ENCODE measurements at places on chromosomes 6 and 20.

- DNase-seq, result no peak
Observed at GRCh38 chr6:90459225-90459758, 127.6 kb downstream of the MAP3K7 start.

GRCh38 chr20:60691966-60692615 lies 560.0 kb upstream of the CDH4 start:
- no peak for DNase-seq

- DNase-seq, result no peak
Observed at GRCh38 chr6:166779381-166779780, 152.3 kb upstream of the RPS6KA2 start.

DNA sequence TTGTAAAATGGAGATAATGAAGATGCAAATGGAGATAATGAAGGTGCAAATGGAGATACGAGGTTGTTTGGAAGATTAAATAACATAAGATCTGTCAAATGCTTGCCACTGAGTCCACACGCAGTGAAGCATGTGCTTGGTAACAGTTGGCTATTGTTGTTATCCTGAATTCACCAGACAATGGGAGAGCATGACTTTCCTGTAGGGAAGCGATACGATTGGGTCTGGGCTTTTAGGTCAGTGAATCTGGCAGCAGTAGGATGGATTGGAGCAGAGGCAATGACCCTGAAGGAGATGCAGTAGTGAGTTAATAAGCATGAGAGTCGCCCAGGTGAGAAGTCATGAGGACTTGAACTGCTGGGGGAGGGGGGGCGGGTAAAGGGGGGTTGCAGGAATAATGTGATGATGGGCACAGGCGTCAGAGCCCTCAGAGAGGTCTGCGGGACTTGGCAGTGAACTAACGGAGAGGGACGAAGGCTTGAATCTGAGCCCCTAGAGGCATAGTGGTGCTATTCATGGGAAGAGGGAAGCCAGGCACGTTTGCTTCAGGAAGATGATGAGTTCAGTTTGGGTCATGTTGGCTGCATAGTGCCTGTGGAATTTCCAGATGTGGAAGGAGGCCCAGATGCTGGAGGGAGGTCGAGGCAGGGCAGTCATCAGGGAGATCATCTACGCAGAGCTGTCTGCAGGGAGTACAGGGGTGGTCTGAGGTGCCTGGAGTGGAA lies 55.4 kb downstream of the ZDHHC14 start:
- DNase-seq, result no peak

- no peak for DNase-seq
Observed at GRCh38 chr6:170269151-170269845, 21.6 kb downstream of the DLL1 start.

DNA sequence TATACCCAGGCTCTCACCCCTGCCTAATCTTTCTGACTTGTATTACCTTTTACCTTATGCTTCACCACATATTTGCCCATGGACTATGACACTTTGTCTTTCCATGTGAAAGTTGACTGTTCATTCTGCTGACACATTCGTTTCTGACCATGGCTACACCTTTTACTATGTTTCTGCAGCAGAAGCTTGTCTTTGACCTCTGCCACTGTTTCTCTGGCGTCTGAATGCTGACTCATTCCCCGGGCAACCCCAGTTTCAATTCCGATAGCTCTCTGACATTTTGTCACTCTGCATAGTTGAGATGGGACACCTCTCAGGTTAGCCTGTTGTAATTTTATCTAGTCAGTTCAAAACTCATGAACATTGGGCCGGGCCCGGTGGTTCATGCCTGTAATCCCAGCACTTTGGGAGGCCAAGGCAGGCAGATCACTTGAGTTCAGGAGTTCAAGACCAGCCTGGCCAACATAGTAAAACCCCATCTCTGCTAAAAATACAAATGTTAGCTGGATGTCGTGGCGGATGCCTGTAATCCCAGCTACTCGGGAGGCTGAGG lies 50.7 kb downstream of the SLC26A8 start:
- peak; percentile 40 for DNase-seq

DNA sequence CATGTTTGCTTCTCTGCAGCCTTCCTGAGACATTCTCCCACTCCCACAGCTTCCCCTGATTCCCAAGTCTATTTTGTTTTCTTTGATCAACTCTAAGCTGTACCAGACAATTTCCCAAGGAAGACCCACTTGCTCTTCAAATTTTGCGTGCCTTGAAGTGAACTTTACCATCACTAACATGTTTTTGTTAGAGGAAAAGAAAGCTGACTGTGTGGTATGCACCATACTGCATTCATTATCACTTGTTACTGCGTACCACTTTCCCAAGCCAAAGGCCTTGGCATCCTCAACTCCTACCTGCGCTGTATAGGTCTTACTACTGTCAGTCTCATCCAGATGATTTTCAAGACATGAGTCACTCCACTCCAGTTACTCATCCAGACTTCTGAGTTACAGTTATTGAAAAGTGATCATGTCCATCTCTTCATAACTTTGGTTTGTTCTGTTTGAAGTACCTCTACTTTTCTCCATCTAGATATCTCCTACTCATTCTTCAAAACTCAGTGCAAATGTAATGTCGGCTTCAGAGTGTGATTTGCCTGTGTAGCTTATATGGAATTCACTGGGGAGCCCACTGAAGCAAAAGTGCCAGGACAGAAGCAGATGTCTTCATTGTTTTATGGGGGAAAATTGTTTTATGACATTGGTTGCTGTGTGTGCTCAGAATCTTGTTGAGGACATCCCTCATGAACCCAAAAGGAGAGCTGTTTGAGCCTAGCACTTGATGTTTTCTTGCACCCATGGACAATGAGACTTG lies 5.2 kb downstream of the RPS12 start:
- DNase-seq, result no peak

DNA sequence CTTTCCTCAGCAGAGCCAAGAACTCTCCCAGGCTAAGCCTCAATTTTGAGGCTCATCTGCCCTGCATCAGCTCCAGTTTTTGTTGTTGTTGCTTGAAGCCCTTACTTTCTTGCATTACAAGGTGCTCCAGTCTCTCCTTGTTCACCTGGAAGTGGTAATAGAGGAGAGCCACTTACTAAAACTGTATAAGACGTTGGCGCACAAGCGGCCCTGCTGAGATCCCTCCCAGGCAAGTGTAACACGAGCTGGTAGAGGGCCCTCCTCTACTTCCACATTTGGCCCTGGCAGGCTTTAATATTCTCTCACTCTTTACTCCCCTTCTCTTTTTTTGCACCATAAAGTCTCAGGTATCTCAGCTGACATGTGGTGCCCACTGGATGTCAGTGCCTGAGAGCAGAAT lies 19.5 kb downstream of the GCM2 start:
- DNase-seq, result no peak

DNA sequence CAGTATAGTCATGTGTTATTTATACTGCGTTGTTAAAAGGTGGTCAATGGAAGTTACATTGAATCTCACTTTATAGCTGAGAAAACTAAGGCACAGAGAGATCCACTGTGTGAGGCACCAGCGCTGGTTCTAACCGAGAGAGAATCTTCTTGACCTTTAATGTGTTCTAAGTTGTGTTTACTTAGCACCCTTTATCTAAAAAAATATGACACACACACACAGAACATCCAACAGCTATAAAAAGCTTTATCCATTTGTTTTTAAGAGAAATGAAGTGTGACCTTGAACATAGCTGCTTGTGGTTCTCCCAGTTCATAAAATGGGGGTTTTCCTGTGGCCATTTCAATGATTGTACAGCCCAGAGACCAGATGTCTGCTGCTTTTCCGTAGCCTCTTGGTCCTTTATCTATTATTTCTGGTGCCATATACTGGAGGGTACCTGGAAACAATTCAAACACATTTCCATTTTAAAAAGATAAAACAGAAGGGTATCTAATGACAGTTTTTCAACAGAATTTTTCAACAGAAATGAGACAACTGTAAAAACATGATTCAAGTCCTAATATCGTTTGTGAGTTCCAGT lies 54.8 kb upstream of the MAP7 start:
- no peak for DNase-seq

GRCh38 chr6:35415065-35415891 lies 36.9 kb upstream of the FANCE start:
- DNase-seq, result no peak

DNA sequence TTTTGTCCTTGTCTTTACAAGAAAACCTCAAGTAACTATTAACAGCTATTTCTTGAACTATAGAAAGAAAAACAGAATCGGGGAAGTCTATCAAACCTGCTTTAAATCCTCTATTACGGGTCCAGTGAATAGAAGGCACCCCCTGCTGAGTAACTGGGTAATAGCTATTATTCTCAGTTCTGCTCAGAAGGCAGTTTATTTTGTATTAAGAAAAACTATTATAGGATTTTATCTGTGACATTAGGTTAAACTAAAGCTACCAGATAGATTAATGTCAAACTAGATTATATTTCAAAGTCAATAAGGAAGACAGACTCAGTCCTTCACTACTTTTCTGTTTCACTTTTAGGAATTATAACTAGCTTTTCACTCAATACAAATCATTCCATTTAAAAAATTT lies 93.7 kb downstream of the DST start:
- DNase-seq, result no peak

DNA sequence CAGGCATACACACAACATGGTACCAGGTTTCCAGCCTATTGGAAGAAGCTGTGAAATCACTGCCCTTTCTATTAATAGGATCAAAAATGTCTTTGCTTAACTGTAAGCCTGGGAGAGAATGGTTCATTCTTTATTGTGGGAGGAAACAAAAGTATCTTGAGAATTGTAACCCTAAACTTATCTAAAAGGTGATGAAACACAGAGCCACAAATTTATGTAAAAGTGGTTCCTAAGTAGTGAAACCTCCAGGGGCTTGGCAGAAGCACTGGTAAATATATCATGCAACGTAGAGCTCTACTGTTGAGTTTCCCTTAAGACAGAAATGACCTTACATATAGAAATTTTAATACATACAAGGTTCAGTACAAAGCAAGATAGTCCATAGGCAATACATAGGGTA lies 17.2 kb upstream of the NOX3 start:
- no peak for DNase-seq

DNA sequence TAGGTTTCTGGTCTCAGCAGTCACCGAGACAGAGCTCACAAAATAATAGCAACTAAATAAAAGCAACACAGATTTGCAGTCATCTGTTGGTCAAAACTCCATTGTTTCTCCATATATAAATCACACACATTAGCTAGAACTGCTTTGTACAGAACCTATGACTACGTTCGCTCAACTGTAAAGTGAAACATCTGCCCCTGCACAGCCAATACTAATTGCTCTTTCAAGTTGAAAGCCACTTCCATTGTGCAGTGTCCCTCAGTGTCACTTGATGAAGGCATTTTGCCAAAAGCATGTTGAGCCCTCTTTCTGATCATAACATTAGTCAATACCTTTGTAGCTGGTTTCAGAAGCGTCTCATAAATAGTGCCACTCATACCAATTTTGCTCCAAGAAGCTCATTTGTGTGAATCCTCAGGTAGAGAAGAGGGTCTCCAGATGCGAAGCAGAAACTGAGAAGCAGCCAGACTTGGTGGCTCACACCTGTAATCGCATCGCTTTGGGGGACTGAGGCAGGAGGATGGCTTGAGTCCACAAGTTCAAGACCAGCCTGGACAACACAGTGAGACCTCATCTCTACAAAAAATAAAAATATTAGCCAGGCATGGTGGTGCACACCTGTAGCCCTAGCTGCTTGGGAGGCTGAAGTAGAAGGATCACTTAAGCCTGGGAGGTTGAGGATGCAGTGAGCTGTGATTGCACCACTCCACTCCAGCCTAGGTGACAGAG lies 68.9 kb downstream of the PERP start:
- DNase-seq, result no peak

DNA sequence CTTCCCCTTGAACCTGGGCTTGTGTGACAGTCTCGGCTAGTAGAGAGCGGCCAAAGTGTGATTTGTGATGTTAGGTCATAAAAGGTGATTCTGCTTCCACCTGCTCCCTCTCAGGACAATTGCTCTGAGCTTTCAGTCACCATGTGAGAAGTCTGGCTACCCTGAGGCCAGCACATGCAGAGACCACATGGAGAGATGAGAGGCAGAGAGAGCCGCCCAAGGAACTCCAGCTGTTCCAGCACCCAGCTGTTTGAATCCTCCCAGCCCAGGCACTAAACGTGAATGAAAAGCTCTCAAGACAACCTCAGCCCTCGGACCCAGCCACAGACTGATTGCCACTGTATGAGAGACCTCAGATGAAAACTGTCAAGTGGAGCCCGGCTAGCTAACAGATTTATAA lies 143.4 kb upstream of the EEF1E1 start:
- DNase-seq, result no peak

DNA sequence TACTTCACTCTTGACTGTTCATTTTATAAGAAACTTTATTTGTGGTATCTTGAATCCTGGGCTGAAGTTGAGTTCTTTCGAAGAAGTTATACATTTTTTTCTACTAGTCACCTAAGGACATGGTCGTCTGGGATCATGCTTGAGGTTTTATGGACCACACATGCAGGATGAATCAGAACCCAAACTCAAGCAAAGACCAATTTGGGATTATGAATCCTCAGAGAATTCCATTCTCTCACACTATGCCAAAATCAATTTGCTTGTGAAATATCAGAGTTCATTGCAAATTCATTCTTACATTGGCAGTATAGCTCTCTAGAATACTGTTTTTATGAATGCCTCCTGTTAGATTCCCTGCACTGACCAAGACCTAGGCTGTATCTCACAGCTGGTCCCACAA lies 114.3 kb upstream of the HDAC2 start:
- no peak for DNase-seq

- DNase-seq, result peak; percentile 36
Observed at GRCh38 chr6:43075670-43076463, at the start of gene PTK7. Gene PTK7 (plus strand): TSS chr6:43076314. CDS start chr6:43076489, 175 bp downstream.

- DNase-seq, result no peak
Observed at GRCh38 chr6:2232445-2232844, 13.0 kb downstream of the GMDS start.

DNA sequence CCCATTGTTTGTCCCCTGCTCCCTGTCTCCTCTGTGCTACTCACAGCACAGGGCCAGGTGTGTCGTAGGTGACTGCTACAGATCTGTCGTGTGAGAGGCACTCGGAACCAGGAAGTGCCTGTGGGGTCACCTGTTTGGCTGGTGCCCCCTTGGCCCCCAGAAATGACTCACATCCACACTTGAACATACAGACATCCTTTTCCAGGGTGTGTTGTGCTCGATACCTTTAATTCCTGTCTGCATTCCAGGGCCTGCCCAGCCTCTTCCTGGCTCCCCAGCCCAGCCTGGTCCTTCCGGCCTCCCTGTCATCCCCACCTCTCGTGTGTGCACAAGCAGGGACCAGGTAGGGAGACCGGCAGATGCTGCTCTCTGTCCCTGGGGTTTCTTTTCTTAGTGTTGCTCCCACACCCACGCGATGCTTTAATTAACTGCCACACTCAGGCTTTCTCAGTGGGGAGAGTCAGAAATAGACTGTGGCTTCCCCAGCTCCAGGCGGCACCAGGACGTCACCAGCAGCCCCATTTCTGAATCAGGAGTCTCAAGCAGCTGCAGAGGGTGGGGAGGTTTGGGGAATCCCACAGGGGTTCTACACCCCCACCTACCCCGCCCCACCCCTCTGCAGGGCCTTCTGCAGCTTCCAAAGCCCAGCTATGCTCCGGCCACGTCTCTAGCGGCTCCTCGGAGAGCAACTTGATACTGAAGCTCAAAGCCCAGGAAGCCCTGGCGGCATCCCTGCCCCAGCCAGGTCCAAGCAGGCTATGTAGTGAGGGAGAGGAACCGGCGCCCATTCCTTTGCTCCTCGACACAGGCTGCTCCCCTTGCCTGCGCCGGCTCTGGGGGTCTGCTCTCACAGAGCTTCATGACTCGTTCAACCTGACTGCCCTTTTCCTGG lies 102.2 kb downstream of the SYCP2 start:
- DNase-seq, result no peak
